ENCODE measurements at places on chromosomes 12 and 14.

DNA sequence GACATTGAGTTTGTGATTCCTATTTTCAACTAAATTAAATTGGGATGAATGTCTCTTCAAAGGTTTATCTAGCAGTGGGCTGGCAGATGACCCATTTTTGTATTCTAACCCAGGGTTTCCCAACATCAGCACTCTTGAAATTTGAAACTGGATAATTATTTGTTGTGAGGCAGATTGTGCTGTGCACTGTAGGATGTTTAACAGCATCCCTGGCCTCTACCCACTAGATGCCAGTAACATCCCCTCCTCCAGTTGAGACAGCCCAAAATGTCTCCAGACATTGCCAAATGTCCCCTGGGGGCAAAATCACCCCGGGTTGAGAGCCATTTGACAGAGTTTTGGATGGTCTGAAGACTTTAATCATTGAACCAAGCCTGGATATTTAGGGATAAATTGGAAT lies 11.1 kb downstream of the DAAM1 start:
- no peak for ATAC-seq

DNA sequence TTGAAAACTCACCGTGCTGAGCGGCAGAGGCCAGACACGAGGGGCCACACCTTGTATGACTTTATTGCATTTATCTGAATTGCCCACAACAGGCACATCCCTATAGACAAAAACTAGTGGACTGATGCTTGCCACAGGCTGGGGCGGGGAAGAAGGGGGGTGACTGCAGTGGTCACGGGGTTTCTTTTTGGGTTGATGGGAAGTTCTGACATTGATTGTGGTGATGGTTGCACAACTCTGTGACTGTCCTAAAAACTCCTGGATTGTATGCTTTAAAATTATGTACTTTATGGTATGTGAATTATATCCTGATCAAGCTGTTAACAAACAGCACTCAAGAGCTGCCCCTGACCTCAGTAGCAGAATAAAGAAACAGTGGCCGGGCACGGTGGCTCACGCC lies 25.7 kb downstream of the DHX37 start:
- no peak for ATAC-seq

DNA sequence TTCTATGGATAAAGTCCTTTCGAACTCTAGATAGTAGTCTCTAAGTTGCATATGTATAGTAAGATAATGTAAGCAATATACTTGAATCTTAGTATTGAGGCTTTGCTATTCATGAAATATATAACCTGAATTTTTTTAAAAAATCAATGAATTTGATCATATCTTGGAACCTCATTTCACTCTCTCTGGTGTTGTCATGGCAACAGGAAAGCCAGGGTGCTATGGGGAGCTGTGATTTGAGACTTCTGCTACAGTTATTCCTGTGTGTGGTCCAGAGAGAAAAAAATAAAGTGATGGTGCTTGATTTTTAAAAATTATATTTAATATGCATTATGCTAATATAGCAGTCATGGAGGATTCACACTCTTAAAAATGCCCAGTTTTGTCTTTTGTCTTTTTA lies 508.0 kb downstream of the SNAPC1 start:
- no peak for ATAC-seq

DNA sequence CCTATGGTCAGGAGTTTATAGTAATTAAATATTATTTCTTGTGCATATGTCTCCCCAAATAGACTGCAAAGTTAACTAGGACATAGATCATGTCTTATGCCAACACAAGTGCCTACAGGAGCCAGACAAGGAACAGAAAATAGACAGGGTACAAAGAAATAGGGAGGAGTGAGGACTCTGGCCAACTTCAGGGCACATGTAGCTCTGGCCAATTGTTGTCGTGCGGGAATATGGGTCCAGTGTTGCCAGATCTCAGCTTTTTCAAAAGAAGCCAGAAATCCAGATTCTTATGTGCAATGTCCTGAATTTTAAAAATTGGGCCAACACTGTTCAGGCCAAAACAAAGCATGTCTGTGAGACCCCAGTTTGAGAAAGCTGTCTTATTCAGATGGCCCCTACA lies 68.7 kb downstream of the RFX4 start:
- ATAC-seq: no peak

DNA sequence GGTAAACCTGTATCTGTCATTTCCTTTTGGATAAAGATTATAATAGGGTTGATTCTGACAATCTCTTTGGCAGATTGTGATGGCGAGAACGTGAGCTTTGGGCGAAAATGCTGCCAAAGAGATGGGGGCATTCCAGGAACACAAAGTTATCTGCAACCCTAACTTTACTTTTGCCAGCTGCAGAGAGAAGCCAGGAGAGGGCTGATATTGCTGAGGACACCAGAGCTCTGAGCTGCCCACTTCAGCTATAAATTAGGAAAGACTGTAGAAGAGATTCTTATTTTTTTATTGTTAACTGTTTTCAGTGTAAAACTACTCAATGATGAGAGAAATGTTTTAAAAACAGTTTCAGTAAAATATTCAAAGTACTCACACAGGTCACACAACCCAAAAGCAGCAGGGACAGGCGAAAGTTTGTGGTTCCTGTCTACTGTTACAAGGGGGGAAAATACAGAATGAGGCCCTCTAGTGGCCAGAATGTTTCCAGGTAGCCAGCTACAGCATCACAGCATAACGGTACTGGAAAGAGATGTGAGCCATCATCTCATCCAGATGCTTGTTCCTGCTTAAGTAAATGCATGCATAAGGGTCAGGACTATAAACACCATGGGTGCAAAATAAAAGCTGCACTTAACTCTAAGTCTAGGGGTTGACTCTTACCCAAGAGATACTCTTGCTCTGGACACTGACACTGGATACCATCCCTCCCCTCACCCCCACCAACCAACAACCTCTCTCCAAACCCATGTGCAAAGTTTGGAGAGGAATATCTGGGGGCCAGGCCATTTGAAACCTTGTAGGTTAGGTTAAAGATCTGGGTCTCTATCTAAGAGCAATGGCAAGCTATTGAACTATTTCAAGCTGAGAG lies 498.4 kb downstream of the RMST start:
- ATAC-seq: peak; percentile 59

GRCh38 chr12:43038991-43039390 lies 449.4 kb upstream of the PRICKLE1 start:
- ATAC-seq: no peak

DNA sequence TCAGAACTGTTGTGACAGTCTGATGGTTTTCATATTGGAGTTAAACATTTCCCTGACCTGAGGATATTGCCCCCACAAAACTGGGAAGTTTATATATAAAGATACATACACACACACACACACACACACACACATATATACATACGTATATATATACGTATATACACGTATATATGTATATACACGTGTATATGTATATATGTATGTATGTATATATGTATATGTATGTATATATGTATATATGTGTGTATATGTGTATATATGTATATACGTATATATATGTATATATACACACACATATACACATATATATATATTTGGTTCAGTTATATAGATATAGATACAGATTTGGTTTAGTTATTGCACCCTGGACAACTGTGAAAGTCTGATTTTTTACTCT lies 65.7 kb downstream of the ATP2B1 start:
- no peak for ATAC-seq

- ATAC-seq: peak; percentile 77
Observed at GRCh38 chr12:57741844-57742738, 2.7 kb upstream of the TSPAN31 start.

DNA sequence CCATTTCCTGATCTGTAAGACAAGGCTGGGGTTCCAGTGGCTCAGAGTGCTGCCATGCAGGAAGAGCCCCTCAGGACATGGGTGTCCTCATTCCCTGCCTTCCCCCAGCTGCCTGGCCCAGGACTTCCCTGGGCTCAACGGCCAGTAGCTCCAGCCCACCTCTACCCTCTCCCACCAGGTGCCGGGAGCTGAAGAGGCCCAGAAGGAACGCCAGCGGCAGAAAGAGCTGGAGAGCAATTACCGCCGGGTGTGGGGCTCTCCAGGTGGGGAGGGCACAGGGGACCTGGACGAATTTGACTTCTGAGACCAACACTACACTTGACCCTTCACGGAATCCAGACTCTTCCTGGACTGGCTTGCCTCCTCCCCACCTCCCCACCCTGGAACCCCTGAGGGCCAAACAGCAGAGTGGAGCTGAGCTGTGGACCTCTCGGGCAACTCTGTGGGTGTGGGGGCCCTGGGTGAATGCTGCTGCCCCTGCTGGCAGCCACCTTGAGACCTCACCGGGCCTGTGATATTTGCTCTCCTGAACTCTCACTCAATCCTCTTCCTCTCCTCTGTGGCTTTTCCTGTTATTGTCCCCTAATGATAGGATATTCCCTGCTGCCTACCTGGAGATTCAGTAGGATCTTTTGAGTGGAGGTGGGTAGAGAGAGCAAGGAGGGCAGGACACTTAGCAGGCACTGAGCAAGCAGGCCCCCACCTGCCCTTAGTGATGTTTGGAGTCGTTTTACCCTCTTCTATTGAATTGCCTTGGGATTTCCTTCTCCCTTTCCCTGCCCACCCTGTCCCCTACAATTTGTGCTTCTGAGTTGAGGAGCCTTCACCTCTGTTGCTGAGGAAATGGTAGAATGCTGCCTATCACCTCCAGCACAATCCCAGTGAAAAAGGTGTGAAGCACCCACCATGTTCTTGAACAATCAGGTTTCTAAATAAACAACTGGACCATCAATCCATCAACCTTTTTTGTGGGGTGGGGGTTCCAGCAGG lies 17.6 kb downstream of the AGAP2 start:
- ATAC-seq: no peak

DNA sequence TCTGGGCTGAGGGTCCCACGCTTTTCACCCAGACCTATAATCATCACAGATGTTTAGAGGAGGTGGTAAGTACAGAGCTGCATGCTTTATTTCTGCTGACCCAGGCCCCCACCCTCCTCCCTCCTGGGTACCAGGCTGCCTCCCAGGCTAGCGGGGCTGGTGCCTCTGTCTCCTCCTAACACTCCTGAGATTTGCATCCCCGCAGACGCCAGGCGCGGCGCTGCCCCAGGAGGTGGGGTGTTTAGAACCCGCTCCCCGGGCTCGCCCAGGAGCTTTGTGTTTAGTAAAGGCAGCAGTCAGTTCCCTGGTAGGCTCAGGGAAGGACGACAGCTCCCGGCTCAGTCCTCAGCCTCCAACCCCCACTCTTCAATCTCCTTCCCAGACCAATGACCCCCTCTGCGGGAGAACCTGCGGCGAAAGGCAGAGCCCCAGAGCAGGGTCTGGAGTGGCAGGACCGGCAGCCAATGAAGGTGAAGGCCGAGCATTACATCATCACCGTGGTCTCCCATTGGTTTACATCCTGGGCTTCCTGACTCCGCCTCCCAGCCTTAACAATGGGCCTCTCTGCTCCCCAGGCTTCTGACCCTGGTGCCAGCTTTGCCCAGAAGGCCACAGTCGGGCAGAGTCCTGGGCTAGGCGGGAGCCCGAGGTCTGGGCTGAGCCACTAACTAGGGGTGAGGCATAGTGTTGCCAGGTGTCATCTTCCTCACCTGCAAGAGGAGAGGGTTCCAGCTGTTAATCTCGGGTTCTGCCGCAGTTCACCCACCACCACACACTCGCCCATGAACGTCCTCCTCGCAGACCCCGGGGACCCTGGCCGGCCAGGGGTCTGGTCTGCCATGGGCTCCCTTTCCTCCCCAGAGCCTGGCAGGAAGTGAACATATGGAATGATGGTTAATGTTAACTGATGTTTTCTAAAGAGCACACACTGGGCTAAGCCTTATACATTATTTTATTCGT lies 57.5 kb downstream of the CALM1 start:
- no peak for ATAC-seq

DNA sequence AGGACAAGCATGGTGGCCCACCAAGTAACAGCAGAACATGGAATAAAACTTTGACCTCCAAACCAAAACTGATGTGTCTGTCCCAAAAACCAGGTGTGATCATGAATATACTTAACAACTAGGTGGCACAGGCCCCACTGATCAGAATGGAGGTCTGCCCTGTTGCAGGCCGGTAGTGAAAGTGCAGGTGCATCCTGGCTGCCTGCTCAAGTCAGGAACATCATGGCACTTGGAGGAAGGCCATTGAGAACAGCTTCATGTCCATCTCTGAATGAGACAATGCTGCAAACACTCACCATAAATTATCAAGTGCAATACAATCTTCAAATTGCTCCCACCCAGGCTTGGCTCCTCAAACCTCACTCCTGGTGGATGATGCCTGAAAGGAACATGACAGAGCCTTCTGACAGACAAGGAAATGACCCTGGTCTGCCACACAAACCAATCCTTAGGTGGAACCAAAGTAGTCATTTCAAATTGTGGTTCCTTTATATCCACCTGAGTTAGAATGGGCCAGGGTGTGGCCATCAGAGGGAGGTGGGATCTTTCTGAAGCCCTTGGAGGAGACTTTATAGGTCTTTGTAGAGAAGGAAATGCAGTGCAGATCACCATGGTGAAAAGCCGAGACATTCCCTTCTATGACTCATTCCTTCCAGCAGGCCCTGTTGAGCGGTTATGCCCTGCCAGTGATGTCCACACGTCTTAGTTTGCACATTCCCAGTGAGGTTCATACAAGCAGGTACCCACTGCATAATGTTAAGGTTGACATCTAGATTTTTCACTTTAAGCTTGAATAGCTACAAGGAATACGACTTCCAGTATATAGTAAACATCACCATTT lies 36.0 kb downstream of the EGLN3 start:
- ATAC-seq: no peak

GRCh38 chr14:93456356-93456755 lies 25.6 kb downstream of the UNC79 start:
- ATAC-seq: no peak

DNA sequence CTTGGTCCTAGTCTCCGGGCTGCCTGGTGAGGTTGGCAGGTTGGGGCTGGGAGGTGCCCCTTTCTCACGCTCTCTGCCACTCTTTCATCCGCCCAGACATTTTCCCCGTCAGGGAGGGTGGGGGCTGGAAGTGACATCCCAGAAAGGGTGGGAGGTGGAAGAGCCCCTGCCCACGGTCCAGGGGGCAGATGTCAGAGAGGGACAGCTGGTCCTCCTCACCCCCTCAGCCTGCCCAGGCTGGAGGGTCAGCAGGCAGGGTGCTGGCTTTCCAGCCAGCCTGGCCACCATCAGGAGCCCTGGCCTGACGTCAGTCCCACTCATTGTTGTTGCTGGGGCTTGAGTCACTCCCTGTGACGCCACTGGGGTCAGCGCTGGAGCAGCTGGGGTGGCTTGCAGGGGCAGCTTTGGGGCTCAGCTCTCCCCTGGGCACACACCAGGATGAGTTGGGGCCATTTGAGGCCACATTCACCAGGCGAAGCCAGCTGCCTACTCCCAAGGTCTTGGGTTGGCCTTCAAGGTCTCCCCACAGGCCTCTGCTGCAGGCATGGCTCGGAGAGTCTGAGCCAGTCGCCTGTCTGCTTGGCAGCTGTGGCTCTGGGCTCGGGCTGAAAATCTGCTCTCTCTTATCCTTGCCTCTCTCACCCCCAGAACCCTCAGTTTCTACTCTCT lies 5.7 kb upstream of the ATG101 start:
- ATAC-seq: no peak

- peak; percentile 56 for ATAC-seq
Observed at GRCh38 chr14:102694530-102695166, 82.6 kb upstream of the TRAF3 start.

- peak; percentile 67 for ATAC-seq
Observed at GRCh38 chr12:117069926-117070900, 29.0 kb downstream of the TESC start.

GRCh38 chr12:57629897-57630471 lies 3.0 kb downstream of the B4GALNT1 start:
- no peak for ATAC-seq

GRCh38 chr12:78120866-78121560 lies 290.3 kb downstream of the NAV3 start:
- ATAC-seq: no peak

GRCh38 chr12:110613771-110614684 lies at the start of gene TCTN1:
TCTN1 (plus strand) TSS chr12:110614129; CDS start chr12:110614183, 54 bp downstream.
- peak; percentile 99 for ATAC-seq

GRCh38 chr12:27785882-27786570 lies 6.0 kb upstream of the MANSC4 start:
- ATAC-seq: no peak
